GM04503 (cell line): ENCODE measurements at places on chromosomes 3 and 15.

DNA sequence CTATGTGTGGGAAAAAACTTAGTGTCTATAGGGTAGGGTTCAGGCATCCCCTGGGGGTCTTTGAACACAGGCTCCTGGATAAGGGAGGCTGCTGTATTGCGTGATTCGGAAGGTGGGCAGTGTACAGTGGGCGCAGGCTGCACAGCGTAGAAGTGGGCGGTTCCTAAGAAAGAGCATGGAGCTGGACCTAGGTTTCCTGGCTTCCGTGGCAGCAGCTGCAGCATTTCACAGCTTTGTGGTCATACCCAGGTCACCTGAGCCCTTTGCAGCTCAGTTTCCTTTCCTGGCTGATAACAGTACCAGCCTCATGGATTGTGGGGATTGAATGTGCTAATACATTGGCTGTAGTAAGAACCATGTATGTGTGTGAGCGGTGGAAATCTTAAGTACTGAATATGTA, 22.2 kb downstream of the CFAP100 start:
- DNase-seq, result no peak

- DNase-seq, result no peak
Observed at GRCh38 chr3:186117521-186118134, 8.7 kb upstream of the ETV5 start.

DNA sequence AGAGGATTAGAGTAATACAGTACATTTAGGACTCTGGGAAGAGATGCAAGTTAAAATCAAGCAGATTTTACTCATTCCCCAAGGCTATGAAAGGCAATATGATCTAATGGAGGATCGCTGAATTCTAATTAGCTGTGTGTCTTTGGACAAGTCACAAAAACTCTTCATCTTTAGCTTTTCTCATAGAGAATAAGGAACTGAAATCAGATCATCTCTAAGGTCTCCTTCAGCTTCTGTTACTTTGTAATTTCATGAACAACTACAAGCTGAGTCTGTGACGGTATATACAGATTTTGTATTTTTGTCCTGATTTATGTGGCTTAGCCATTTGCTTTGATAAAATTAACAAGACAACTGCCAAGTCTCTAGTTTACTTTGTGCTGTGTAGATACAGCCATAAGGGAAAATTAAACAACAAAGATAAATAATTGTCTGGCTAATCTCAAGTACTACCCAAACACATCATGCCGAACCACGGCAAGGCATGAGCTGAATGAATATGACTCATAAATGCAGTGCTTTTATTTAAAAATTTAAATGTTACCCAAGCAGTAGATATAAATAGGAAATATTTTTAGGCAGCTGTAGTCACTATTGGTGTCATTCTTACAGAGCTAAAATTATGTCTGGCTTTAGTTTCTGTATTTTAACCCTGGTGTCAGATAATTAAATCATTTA, 81.5 kb downstream of the GAP43 start:
- no peak for DNase-seq

DNA sequence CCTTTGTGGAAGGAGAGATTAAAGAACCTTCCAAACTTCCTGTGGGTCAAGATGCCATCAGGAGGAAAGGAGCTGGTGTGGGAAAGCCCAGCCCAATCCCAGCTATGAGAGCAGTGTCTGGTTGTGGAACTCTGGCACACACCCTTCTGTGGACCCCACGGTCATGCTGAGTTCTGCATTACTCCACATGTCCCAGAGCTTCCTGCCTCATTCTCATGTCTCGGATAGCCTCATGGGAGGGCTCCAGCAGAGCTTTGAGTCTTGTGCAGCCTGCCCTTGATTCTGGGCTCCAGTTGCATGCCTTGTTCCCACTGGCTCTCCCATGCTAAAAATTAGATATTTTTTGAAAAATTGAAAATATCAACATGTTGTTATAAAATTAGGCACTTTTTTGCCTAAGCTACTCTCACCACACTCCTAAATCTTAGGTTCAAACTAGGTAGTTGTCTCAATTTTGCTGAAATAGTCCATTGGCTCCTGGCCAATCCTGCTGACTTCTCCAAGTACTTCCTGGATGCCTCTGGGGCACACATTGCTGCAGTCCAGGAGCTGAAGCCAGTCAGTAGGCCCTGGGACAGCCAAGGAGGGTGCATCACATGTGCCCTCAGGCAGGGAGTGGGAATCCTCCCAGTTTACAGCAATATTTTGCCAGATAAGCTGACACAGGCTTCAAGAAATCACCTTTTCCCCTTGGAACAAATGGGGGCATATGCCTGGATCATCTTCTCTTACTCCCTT, 144.3 kb downstream of the EEFSEC start:
- no peak for DNase-seq

DNA sequence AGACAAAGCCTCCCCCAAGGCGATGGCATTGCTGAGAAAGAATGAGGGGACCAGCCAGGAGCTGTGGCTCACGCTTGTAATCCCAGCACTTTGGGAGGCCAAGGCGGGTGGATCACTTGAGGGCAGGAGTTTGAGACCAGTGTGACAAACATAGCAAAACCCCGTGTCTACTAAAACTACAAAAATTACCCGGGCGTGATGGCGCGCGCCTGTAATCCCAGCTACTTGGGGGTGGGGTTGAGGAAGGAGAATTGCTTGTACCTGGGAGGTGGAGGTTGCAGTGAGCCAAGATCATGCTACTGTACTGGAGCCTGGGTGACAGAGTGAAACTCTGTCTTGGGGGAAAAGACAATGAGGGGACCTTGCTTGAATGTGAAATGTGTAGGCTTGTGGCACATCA, 402.4 kb upstream of the C2CD4B start:
- DNase-seq, result no peak

DNA sequence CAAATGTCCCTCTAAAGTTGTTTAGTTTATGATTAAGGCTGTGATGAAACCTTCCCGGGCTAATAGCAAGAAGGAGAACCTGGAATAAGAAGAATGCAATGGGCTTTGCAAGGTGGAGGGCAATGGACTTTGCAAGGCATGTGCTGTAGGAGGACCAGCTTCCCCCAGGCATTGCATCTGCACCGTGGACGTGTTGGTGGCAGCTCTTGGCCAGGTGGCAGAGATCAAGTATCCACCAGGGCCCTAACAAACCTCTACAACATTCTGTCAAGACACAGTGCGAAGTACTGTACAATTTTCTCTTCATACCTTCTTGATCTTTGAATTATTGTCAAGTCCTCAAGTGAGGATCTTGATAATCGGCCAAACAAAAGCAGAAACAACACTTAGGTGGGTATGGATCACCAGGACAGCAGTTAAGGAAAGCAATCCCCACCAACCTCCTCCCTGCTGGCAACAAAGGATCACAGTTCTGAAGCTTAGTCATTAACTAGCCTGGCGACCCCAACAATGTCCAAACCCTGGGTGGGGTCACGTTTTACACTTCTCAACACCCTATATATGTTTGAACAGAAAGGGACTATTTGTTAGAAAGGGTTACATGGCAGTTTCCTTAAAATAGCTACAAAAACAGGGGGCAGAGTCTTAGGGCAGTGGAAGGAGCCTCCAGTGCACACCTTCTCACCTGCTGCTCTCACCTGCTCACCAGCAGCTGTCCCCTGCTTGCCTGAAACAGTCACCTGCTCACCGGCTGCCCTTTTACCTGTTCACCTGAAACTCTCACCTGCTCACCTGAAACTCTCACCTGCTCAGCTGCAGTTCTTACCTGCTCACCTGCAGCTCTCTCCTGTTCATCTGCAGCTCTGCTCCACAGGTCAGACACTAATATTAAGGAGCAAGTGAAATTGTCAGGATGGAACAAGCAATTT, 137.9 kb upstream of the LIPC start:
- DNase-seq, result no peak

DNA sequence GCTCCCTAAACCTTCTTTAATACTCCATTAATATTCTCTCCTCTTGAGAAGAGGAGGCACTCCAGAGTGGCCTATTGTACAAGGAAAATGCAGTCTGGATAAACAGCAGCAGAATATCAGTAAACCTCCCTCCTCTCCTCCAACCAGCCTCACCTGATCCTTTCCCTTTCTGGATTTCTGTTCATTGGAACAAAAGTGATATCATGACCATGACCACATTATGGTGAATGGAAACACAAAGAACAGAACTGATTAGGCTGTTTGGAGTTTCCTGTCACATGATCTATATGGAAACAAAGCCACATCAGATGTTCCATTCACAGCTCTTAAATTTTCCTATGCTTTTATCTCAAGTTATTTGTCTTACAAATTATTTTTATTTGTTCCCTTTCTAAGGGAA, 14.6 kb downstream of the C2CD4B start:
- no peak for DNase-seq

DNA sequence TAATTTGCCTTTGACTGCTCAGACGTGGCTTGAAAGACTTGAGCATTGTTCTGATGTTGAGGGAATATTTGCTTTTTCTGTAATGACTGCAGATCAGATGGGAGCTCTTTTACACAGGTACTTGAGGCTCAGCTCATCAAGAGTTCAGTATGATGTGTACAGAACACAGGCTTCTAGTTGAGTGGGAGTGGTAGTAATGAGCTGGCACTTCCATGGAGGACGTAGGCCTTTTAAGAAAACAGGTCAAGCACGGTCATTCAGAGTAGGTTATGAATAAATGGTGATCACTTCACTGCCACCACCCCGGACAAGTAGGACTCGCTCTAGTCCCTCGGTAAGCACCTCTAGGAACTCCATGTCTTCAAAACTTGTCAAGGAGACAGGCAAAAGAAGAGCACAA, 8.8 kb downstream of the EMC4 start:
- DNase-seq, result no peak

- no peak for DNase-seq
Observed at GRCh38 chr3:81910244-81910852, 148.9 kb upstream of the GBE1 start.

GRCh38 chr15:101194546-101195125, 57.2 kb downstream of the CHSY1 start:
- DNase-seq, result no peak

DNA sequence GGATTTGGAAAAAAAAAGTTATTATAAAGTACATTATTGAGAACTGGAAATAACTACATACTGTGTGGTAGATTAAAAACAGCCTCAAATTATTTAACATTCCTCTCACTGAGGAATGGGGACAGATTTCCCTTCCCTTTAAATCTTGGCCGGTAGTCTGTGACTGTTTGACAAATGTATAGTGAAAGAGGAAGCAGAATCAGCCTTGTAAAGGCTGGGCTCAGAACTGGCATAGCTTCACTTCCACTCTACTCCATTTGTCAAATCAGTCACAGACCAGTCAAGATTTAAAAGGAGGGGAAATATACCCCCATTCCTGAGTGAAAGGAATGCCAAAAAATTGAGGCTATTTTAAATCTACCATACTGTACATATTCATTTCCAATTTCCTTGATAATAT, 18.2 kb upstream of the B4GALT4 start:
- no peak for DNase-seq

GRCh38 chr3:184820525-184820924, 8.6 kb downstream of the VPS8 start:
- no peak for DNase-seq

DNA sequence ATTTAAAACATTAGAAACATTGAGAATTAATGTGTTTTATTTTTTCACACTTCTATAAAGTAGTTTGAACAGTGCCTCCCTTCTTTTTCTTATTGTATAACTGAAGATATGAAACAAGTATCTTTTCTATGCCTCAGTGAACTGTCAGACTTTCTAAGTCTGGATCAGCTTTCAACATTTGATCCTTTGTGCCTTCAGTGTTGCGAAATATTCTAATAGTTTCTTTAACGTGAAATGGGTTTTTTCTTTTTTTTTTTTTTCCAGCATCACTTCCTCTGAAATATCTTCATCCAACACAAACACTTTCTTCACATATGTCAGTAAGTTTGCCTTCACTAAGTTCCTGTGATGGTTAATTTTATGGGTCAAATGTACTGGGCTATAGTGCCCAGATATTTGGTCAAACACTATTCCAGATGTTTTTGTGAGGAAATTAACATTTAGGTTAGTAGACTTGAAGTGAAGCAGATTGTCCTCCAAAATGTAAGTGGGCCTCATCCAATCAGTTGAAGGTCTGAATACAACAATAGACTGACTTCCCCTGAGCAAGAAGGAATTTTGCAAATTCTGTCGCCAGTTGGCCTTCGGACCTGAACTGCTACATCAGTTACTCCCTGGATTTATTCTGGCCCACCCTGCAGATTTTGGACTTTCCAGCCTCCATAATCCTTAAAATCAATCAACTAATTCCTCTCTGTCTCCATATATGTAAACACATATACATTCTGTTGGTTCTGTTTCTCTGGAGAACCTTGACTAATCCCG, 6.4 kb upstream of the CPOX start:
- DNase-seq, result no peak

GRCh38 chr15:39503526-39503925, 77.4 kb upstream of the THBS1 start:
- DNase-seq, result no peak

GRCh38 chr3:159593927-159594605, 394.6 kb upstream of the IL12A start:
- no peak for DNase-seq
